ENCODE measurements at places on chromosomes 3 and 15.

DNA sequence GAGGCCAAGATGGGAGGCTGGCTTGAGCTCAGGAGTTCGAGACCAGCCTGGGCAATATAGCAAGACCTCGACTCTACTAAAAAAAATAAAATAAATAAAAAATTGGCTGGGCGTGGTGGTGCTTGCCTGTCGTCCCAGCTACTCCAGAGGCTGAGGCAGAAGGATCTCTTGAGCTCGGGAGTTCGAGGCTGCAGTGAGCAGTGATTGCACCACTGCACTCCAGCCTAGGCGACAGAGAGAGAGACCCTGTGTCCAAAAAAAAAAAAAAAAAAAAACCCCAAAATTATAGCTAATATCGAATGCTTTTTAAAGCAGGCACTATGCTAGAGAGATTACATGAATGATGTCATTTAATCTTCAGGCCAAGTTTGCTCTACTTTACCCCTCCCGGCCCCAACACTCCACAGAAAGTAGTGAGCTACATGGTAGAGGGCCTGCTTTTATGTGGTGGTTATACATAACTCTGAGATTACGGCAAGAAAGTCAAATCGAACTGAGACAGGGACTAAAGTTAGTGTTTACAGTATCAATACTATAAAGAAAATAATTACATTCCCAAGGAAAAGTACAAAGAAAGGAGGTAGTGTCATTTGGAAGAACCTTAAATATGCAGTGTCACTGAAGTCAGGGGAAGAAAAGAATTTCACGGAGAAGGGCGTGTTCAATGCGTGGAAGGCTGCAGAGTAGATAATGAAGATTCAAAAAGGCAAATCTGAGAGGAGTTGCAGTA, 1.1 kb downstream of the ADPGK start:
- DNase-seq: no peak

DNA sequence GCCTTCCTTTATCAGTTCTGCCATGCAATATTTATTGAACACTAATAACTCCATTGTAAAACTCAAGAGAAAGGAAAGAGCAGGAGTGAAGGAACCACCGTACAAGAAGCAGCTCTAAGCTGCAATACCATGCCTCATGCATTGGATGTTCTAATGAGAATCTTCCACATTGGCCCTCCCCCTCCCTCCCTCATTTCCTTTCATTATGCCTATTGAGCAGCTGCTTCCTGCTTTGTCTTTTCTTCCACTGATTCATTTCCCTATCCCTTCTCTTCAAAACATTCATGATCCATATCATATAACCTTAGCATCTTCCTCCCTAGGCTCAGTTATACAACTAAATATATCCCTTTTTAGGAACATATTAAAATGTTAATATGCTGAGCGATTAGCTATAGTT, 698.7 kb upstream of the GOLIM4 start:
- no peak for DNase-seq

DNA sequence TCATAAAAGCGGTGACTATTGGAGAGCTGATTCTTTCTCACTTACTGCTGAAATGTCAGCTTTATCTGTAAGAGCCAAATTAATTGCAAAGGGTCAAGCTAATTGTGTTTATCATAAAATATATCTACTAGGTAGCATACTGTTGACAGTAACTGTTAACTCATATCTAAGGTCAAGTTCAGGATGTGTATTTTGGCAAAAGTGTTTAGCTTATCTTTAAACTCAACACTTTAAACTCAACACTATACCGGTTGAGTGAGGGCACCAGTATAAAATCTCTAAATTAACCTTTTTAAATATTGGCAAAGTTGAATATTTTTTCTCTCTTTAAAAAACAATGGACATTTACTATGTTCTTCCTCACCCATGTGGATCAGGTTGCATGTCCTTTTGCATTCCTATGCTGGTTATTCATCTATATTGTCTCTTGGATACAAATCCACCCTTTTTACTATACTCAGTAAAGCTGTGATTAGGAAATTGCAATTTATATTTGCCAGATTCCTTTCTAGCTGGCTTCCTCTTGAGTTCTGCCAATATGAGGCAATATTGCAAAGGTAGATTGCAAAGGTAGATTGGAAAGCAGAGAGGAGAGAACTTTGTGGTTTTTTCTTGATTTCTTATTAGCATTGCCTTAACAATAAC, 344.6 kb upstream of the DCBLD2 start:
- DNase-seq: peak; percentile 68

GRCh38 chr3:159879146-159879545, 109.5 kb upstream of the IL12A start:
- no peak for DNase-seq

GRCh38 chr15:88881775-88882174, 13.6 kb downstream of the HAPLN3 start:
- DNase-seq: no peak

DNA sequence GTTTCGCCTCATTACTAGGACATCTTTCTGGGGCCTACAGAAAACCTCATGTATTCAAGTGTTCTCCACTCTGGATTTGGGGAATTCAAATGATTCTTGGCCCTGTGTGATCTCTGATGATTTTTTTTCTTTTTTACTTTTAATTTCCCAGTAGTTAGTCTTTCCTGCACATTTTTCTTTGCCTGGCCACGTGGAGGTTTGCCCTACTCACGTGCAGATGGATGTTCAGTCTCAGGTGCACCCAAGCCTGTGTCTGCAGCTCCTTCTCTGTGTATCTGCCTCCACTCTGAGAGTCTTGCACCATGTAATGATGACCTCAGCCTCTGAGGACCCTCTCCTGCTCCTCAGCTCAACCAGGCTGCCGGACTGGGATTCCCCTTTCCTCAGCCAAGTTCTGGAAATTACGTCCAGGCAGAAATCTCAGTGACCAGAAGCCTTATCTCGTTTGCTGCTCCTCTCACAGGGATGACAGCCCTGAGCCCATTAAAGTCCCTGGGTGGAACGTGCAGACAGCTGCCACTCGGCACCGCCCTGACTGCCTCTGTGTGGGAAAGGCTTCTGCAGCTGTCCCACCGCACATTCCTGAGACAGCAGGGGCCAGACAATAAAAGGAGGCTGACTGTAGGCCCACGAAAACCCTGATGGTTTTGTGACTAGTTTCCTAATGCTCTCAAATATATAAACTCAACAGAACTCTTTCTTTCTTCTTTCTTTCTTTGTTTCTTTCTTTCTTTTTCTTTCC, 31.4 kb upstream of the GABRB3 start:
- no peak for DNase-seq

- DNase-seq: no peak
Measured at GRCh38 chr3:109265295-109265694, 51.0 kb downstream of the DPPA2 start.

GRCh38 chr3:51974963-51975851, at the start of gene ABHD14A:
TSS of gene ABHD14A (plus strand) at chr3:51975064. CDS start at chr3:51975136, 72 bp downstream.
- DNase-seq: peak; percentile 61

DNA sequence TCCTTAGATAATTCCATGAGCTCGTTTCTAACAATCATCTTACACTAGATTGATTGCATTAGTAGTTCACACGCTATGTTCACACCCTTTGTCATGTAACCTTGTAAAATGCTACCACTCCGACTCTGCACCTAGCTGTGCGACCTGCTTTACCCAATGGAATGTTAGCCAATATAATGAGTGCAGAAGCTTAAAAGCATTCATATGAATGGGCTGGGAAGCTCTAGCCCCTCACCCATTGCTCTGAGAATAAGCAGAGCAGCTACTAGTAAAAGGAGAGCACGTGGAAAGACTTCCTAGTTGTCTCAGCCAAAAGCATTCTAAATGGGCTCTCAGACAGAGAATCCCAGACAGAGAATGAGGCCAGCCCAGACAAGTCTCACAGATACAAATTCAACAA, 410.6 kb upstream of the UBE2E2 start:
- DNase-seq: no peak

DNA sequence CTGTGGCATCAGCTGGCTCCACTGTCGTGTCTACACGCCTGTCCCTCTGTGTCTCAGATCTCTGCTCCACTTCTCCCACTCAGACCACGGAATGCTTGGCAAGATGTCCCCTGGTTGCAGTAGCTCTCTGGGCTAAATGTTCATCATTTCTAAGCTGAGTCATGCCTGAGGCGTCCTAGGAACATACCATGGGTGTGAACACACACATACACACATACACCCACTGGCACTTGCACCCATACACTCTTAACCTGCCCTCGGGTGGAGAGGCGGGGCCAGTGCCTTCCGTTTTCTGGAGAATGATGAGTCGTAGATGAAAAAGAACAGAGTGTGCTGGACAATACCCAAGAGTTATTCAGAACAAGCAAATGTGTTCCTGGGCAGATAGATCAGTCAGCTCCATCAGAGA, 72.4 kb downstream of the SENP2 start:
- DNase-seq: peak; percentile 97

GRCh38 chr15:76190070-76190564, 121.2 kb downstream of the ETFA start:
- no peak for DNase-seq

- no peak for DNase-seq
Measured at GRCh38 chr3:37463163-37463562, 288.8 kb upstream of the LRRFIP2 start.

GRCh38 chr15:100114100-100114499, 227.7 kb downstream of the ADAMTS17 start:
- DNase-seq: peak; percentile 46

DNA sequence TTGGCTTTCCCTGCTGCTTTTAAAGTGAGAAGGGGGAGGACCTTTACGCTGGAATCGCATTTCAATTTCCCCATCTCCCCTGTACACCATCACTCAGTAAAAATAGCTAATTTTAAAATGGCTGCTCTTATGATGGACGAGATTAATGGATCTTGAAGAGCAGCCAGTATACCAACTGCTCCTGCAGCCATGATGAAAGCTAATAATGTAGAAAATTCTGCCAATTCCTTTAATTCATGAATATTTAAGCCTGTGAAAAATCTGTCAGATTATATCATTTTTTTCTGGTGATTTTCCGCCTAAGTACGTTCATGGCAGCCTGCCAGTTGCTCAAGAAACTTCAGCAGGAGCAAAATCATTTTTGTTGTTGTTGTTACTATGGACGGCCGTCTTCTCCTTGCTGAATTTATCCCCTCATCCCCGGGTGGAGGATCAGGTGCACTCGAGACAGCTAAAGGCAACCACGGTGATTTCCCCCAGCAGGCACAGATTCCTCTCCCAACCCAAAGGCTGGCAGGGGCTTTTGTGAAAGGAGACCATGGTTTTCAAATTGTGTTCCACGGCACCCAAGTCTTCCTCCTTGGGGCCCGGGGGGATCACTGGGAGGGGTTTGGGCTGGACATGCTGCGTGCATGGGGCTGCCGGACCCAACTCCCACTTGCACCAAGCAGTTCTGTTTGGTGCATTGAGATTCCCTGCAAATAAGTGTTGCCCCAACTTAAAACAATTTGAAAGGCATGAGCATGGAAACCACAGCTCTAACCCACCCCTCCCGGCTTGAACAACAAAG, 289.6 kb downstream of the UACA start:
- DNase-seq: no peak

DNA sequence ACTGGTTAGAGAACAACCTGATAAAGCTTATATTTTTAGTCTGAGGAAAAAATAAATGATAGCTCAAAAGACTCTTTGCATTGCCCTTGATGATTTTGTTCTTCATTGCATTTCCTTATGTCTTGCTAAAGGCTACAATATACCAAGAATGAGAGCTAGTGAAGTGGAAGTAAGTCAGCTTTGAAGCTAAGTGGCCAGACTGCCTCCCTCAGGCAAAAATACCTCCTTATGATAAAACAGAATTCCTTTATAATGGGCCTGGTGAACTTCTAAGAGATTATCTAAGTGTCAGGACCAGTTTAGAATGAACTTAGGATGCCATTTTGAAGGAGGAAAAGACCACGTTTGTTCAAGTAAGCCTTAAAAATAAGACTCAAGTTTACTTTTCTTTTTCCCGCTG, 678.4 kb downstream of the ROBO2 start:
- DNase-seq: no peak

- DNase-seq: peak; percentile 16
Measured at GRCh38 chr15:56734013-56734635, 815 bp upstream of the ZNF280D start.

GRCh38 chr15:84034578-84035398, 200.8 kb upstream of the GOLGA6L4 start:
- peak; percentile 37 for DNase-seq

GRCh38 chr3:183274609-183275008, 21.6 kb downstream of the B3GNT5 start:
- DNase-seq: peak; percentile 92

- no peak for DNase-seq
Measured at GRCh38 chr15:88624156-88624970, 3.2 kb downstream of the AEN start.

DNA sequence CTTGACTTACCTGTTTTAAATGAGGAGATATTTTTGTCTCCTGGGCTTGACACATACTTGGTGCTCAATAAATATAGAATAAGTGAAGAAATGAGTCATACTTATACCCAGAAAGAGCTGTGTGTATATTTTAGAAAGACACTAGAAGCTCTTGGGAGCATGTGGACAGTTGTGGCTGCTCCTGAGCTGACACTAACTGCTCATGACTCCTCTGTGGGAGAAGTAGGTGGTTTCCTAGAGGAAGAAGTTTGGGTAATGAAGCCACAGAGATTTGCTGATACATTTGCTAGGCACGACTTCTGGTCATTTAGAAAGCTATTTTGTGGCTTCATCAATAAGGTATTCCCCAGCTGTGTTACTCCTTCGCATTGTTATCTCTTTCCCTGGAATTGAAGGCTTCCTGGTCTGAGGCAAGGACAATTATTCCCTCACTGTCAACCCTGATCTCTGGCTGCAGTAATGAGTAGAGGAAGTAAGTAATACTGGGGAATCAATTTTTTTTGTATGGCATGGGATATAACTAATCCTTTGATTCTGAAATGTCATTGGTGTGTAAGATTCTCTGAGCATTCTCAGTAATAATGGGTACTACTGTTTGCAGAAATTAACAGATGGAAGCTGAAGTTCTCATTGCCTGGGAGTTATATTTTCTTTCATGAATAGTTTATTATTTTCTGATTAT, 79.6 kb upstream of the DCBLD2 start:
- DNase-seq: peak; percentile 37

DNA sequence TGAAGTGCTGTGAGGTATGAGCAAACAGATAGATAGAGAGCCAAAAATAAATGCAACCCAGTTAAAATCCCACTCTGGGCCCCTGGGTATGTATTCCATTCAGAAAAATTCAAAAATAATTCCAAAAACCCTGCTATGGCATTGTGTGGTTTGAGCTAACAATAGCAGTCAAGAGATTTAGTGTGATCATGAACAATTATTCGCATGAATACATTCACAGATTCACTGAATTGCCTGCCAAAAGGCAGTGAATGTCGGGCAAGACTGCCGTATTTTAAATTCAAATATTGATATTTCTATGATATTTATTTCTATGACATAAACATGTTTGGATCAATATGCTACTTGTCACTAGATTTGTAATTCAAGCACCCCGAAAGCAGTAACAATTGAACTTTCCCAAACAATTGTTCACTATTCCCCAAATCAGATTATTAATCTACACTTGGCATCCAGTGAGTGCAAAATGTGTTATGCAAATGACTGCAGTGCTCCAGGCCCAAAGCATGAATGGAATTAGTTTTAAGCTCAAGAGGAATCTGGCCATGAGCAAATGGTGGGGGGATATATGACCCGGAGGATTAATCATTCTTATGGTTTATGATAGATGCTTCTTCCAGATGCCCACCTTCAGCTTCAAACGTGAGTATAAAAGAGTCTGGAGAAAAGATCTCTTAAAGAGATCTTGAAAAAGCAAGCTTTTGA, 417.0 kb upstream of the MEIS2 start:
- no peak for DNase-seq
